HL-60 (cell line): ENCODE measurements at places on chromosomes 13 and 19.

- no peak for DNase-seq
Observed at GRCh38 chr13:100523981-100524386, 64.6 kb downstream of the GGACT start.

DNA sequence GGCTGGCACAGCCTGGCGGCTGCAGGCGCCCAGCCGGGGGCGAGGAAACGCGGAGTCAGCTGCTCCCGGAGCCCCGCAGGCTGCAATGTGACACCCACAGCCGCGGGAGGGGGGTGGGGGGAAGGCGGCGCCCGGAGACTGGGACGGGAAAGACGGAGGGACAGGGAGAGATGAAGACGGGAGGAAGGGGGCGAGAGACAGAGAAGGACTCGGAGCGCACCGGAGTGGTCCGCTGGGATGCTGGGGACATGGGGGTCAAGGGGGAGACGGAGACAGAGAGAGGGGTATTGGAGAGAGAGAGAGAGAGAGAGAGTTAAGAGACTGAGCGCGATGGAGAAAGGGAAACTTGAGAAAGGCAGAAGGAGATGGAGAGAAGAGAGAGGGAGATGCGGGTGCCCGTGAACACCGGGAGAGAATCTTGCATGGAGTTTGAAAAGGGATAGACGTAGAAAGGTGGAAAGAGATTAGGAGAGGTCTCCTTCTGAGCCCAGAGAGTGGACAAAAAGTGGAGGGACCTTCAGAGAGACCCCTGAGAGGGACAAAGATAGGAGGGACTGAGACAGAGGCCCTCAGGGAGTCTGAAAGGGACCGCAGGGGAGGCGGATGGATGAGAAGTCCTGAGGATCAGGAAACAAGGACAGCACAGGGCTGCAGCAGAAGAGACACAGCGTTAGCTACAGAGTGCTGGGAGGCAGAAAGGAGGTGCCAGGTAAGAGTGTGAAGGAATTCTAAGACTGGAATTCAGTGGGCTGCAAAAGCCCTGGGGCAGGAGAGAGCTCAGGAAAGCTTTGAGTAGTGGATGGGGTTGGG, 1.0 kb downstream of the SCN1B start:
- no peak for DNase-seq

- DNase-seq: peak; percentile 50
Observed at GRCh38 chr19:1455002-1455335, 5.0 kb downstream of the APC2 start.

- peak; percentile 79 for DNase-seq
Observed at GRCh38 chr13:27482983-27483382, 32.6 kb upstream of the MTIF3 start.

- no peak for DNase-seq
Observed at GRCh38 chr13:35618565-35619083, 142.1 kb upstream of the MAB21L1 start.

GRCh38 chr19:49558591-49558990, 21.8 kb downstream of the NOSIP start:
- no peak for DNase-seq

- DNase-seq: peak; percentile 84
Observed at GRCh38 chr13:30408319-30409101, 13.8 kb upstream of the UBE2L5 start.

GRCh38 chr13:36920616-36921185, 663 bp upstream of the SMAD9 start:
- DNase-seq: no peak

GRCh38 chr13:29902632-29903305, 52.4 kb upstream of the UBL3 start:
- no peak for DNase-seq

DNA sequence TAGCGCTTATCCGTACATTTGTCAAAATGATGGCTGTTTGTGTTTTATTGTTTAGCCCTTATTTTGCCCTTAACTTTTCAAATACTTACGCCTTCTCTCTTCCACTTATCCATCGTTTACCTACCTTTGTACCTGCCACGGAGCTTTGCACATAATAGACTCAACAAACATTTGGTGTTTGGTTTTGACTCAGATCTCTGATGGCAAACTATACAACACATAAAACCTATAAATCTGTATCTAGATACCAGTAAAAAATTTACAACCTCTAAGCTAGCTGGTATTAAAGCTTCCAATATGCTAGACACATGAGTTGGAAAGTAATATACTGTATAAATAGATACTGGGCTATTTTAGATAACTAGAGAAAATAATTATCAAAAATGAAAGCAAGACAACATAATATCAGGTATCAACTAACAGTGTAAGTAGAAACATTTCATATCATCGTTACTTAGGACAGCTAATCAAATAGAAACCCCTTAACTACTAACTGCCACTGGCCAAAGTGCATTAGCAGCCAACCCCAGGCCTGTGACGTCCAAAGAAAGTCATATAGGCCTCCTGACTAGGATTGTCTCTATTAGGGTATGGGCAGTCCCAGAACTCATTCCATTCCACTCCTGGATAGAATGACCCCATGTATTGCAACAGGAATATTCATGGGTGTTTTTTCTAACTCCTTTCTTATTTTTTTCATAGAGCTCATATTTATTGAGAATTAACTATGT, 53.8 kb downstream of the KCTD12 start:
- DNase-seq: no peak

GRCh38 chr13:51539887-51540286, 44.4 kb upstream of the WDFY2 start:
- DNase-seq: no peak

GRCh38 chr13:82636119-82636518, 1246.2 kb downstream of the SLITRK1 start:
- DNase-seq: no peak

GRCh38 chr13:37889102-37889501, 19.5 kb upstream of the TRPC4 start:
- DNase-seq: no peak

GRCh38 chr19:42497492-42498168, 30.7 kb downstream of the CEACAM1 start:
- DNase-seq: no peak

DNA sequence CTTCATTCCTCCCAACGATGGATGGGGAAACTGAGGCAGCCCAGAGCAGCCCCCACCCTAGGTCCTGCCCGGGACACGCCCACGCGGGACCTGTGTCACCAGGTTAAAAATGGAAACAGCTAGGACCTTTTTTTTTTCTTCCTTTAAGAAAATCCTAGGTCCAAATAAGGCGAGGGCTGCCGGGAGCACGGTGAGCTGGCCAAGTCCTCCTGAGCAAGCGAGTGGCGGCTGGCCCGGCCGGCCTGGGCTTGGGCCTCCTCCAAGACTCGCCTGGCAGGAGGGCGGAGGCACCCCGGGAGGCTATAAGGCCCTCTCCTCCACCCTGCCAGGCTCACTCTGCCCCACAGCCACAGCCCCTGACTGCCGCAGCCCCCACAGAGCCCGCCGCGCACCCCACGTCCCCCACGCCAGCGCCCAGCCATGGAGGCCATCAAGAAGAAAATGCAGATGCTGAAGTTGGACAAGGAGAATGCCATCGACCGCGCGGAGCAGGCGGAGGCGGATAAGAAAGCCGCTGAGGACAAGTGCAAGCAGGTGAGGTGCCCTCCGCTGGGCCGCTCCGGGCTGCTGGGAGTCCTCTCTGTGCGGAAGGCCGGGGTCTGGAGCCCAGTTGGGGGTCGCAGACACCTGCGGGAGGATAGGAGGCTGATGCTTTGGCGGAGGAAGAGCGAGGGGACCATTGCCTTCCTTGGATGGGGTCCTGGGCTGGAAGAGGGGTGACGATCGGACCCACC, 8.9 kb upstream of the TPM4 start:
- no peak for DNase-seq

- DNase-seq: peak; percentile 47
Observed at GRCh38 chr13:99144306-99144705, 56.3 kb upstream of the UBAC2 start.

DNA sequence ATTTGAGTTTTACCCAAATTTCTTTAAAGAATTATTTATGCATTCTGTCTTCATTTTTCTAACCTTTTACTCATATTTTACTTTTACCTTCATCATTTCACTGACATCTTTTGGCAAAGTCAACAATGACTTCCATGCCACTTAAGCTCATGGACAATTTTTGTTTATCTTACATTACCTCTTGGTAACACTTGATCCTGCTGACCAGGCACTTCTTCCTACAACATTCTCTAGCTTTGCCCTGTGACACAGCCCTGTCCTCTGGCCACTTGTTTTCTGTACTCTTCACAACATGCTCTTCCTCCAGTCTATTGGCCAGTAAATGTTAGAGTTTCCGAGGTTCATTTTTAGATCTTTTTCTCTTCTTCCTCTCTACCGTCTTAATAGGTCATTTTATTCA, 377.2 kb downstream of the SUCLA2 start:
- no peak for DNase-seq

DNA sequence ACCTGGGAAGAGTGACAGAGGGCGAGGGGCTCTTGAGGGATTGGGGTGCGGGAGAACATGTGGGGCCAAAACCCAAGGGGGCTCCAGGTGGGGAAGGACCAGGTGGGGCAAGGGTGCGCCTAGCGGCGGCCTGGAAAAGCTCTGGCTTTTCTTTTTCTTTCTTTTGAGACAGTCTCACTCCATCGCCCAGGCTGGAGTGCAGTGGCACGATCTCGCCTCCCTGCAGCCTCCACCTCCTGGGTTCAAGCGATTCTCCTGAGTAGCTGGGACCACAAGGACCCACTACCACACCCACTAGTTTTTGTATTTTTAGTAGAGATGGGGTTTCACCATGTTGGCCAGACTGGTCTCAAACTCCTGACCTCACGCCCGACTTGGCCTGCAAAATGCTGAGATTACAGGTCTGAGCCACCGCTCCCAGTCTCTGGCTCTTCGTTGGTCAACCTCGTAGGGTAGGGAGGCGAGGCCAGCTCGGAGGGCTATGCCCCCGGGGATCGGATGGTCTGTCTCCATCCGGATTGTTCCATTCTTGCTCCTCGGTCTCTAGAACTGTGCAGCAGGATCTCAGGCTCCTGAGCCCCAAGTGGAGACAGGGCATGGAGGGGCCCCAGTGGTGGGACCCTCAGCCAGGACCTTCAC, 3.7 kb downstream of the GADD45B start:
- DNase-seq: no peak

- DNase-seq: peak; percentile 77
Observed at GRCh38 chr19:14073261-14073924, 807 bp downstream of the MISP3 start.

DNA sequence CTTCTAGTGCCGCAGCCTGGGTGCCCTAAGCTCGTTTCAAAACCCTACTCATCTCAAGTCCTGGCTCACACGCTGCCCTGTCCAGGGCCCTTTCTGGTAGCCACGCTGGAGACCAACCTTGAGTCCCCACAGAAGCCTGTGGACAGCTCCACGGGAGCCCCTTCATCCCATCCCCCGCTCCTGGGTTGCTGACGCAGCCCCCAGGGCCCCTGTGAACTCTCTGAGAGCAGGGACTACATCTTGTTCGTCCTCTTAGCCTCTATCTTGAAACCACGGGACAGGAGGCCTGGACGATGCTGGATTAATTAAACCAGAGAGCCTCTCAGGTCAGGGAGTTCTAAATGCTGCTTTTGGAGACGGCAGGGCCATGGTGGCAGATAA, 7.4 kb downstream of the MLLT1 start:
- DNase-seq: no peak

- no peak for DNase-seq
Observed at GRCh38 chr13:80945328-80945727, 604.4 kb upstream of the SPRY2 start.

GRCh38 chr19:16628984-16629691, 1.1 kb upstream of the MED26 start:
- no peak for DNase-seq

DNA sequence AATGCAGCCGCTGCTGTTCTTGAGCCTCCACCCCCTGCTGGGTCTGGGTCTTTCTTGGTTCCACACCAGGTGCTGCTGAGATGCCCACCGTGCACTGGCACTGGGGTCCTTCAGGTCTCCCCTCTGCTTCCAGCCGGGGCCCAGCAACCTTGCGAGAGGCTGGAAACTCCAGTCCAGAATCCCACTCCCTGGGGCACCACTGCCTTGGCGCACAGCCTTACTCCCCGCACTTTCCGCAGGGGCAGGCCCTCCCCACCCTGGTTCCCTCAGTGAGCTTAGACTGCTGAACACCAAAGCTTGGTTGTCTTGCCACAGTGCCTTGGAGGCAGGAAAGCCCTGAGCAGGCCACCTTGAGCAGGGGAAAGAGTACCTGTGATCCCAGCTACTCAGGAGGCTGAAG, 60.0 kb downstream of the ANKRD10 start:
- DNase-seq: no peak

GRCh38 chr13:32409561-32410421, 18.1 kb downstream of the N4BP2L1 start:
- no peak for DNase-seq

GRCh38 chr19:4288091-4288777, 9.2 kb downstream of the SHD start:
- DNase-seq: no peak

- DNase-seq: no peak
Observed at GRCh38 chr13:70527599-70527998, 419.3 kb upstream of the KLHL1 start.

GRCh38 chr19:47542030-47542475, 27.2 kb upstream of the NAPA start:
- no peak for DNase-seq

DNA sequence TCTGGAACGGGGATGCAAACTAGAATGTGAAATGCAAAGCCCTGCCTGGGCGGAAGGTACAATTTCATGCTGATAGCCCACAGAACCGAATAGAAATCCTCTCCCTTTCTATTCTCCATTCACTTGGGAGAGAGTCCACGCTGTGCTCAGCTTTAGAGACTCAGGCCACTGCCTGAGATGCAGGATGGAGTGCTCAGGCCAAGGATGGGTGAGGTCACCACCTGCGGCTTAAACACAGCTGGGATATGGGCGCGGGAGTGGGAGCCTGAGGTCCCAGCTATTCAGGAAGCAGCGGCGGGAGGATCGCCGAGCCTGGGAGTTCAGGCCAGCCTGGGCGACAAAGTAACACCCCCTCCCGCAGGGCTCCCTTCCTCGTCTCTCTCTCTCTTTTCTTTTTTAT, 446 bp upstream of the ZNF83 start:
- no peak for DNase-seq

DNA sequence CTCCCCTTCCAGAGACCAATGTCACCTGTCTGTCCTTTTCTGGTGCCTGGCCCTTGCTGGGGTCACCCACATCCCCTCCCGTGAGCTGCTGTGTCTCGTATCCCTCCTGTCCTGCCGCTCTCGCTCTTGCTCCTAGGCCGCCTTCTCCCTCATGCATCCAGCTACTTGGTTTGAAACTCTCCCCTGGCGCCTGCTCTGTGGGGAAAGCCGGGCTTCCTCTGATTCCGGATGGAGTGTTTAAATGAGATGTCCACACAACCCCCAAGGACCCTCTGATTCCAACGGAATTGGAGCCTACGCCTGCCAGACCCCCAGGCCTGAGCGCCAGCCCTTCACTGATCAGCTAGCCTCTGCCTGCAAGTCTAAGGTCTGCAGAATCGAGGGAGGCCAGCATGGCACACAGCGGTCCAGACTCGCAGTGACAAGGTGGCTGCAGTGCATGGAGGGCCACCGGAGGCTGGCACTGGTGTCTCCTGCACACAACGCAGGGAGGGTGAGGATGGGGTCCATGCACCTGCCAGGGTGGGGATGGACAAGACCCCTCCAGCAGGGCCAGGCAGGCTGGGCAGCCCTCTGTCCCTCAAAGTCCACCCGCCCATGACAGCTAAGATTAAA, 47.2 kb downstream of the RFX2 start:
- no peak for DNase-seq
